ENCODE measurements at places on chromosomes 7 and 10. TPM values are rescaled to one million over a fixed set of nuclear protein-coding genes. Genes with fewer than 3 reads are reported as not detected.

GRCh38 chr7:155003092-155003375 lies at the start of gene PAXIP1:
Gene PAXIP1 (minus strand): TSS chr7:155003124. CDS start chr7:155002929, 195 bp downstream.
- peak; percentile 77 for DNase-seq

- DNase-seq = no peak
Measured at GRCh38 chr10:112643600-112644264, 196.7 kb downstream of the VTI1A start.

DNA sequence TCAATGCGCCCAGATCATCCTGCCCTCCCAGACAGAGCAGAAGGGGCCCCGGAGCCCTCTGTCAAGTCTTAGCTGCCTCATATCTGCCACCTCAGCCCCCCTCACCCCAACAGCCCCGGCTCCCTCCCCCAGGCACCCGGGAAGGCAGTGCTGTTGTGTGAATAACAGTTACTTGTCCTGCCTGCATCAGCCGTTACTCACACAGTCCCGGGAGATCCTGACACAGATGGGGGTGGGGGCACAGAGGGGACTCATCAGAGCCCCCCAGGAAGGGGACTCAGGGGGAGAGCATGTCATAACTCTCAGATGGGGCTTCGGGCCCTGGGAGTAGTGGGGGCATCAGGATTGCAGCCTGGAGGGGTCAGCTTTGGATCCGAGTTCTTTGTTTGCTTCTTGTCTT lies 12.4 kb upstream of the SERPINE1 start:
- no peak for DNase-seq

GRCh38 chr10:19826712-19827111 lies 10.5 kb downstream of the PLXDC2 start:
- DNase-seq = no peak

GRCh38 chr10:122664501-122664900 lies 35.1 kb downstream of the C10orf120 start:
- no peak for DNase-seq

GRCh38 chr7:41842956-41843355 lies 140.1 kb upstream of the INHBA start:
- no peak for DNase-seq

- DNase-seq = no peak
Measured at GRCh38 chr7:116216956-116217571, 6.7 kb downstream of the TES start.

DNA sequence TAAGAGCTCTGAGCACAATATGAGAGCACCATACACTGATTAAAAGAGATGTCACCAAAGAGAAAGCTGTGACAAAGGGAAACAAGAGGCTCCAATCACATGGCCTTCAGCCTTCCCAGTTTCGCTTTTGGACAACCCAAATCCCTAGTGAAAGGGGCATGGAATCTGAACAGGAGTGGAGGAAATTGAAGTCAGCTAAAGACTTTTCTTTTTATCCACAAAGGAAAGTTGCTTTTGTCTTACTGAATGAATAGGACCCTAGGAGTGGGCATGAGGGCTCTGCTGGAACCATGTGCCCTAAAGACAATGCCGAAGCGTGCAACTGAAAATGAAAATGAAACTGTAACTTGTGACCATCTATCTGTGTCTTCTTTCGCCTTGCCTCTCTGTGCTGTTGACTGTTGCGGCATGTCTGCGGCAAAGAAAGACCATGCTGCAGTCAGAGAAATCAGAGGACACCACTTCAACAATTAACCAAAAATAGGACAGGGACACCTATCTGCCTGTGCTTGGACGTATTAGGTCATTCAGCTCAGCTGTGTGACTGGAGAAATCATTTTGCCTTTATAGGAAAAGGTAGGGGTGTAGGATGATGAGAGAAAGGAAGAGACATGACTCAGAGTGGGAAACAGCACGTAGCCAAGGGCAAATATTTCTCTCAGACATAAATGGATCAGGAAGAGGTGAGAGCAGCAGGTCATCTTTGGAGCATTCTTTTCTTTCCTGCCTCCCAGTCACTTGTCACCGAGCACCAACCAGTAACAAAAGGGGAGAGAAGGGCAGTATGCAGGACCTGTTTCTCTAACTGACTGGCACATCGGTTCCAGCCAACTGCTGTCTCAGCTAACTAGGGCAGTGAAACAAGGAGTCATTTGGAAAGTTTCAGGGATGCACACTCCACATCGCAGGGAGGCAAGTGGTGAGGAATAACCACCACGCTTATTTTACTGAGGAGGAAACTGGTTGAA lies 12.3 kb downstream of the CAV2 start:
- DNase-seq = no peak

GRCh38 chr7:6630007-6630849 lies 6.9 kb upstream of the ZNF316 start:
- DNase-seq = no peak

DNA sequence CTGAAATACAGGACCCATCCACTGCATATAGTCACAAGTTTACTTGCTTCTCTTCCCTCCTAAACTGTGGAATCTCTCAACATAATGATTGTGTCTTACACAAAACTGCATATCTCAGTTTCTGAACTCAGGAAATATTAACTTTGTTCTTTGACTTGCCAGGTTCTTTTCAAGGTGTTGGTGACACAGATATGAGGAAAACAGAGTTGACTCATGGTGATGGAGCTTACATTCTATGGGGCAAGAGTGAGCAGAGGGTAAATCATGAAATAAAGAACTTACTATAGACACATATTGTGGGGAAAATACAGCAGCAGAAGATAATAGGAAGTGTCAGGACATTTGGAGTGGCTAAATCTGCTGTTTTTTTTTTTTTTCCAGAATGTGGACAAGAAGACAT lies 72.5 kb upstream of the IGFBP3 start:
- DNase-seq = no peak

DNA sequence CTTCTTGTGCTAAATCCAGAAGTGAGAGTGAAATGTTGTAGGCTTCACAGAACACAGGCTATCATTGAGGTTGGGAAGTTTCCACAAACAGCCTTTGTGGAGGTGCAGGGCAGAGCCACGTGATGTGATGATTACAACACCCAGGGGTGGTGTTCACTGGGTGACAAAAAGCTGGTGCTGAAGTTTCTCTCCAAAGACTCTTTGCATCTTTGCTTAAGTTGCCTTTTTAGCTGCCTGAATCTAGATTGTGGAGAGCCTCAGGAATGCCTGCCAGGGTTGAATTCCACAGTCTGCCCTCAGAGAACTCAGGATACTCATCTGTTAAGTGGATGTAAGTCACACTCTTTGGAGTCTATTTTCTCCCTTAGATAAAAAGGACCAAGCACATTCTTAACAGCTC lies 56.3 kb downstream of the PLXNA4 start:
- DNase-seq = no peak

- DNase-seq = no peak
Measured at GRCh38 chr7:82429408-82429807, 14.2 kb downstream of the CACNA2D1 start.

- DNase-seq = no peak
Measured at GRCh38 chr7:28755255-28755654, 202.9 kb downstream of the TRIL start.

DNA sequence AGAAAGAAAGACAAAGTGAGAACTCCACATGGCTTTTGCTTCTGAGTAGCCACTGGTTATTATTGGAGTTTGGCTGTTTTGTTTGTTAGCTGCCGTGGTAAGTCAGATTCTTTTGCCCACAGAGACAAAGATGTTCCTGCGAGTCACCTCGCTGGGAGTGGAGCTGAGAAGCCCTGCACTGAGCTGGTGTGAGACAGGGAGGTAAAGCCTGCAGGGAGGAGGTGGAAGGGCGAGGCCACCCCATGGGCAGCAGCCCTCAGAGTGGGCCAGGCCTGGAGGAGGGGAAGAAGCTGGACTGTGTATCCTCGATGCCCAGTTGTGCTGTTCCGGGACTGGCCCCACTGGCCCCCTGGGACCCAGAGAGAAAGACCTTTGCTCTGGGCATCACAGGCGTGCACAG lies 14.3 kb upstream of the NOM1 start:
- DNase-seq = no peak

PDK4 gene
- 3,046 TPM for total RNA-seq

OR2A42 gene
- not detected for total RNA-seq

OR9A2 gene
- total RNA-seq = not detected

LEP gene
- total RNA-seq = 0.69 TPM

PIP gene
- total RNA-seq = not detected

FOXP2 gene
- 5.1 TPM for total RNA-seq

TMEM254 gene
- total RNA-seq = 2.8 TPM

CDC14C gene
- total RNA-seq = not detected

ST7 gene
- 7.3 TPM for total RNA-seq

GJD4 gene
- total RNA-seq = not detected
